Choroid plexus epithelial cell (primary cell): ENCODE measurements at places on chromosomes 5 and 9.

GRCh38 chr5:159449925-159450324 is 119.6 kb upstream of the IL12B start:
- peak; percentile 49 for DNase-seq

DNA sequence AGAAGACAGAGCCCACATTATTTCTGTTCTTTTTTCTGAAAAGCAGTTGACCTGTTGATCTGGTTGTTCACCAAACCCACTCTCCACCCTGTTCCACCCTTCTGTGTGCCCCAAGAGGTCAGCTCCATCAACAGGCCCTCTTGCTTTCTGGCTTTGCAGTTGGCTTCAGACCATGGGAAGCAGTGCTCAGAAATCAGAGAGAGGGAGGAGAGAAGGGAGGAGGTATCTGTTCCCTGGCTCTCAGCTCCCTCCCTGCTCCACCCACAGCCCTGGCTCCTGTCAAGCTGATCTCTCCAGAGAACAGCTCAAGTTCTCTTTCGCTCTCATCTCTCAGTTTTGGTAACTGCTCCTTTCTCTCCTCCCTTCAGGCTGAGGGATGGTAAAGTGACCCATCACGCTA is 144.2 kb upstream of the RAI14 start:
- DNase-seq = peak; percentile 80

GRCh38 chr9:14713187-14713767 is 9.3 kb downstream of the CER1 start:
- no peak for DNase-seq

DNA sequence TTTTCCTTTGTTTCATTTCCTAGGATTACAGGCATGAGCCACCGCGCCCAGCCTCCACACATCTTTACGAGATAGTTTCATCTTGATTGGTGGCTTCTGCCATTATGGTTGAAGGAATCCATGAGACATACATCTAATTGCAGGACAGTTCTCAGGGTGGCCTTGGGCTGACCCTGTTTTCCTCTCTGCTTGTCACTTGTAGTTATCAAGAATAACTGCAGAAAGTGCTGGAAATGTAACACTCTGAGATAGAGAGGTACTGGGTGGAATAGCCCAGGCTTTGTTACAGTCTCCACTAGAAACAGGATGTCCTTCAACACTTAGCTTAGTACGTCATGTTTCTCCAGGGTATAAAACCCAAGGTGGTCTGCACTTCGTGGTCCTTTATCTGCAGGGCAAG is 10.7 kb downstream of the UGT3A2 start:
- DNase-seq = no peak
